ENCODE measurements at places on chromosomes 4 and X.

DNA sequence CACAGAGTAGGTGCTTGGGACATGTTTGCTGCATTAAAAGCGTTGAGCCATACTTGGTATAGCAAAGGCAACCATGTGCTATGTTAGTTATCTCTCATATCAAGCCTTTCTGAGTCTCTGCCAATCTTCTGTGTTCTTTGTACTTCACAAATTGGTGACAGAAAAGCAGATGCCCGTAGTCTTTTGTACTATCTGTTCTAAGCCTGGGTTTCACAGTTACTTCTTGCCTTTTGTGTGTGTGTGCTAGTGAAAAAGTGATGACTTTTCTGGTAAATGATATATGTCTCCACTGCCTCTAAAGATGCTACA is 16.1 kb upstream of the KLHL2 start:
- DNase-seq, result no peak

DNA sequence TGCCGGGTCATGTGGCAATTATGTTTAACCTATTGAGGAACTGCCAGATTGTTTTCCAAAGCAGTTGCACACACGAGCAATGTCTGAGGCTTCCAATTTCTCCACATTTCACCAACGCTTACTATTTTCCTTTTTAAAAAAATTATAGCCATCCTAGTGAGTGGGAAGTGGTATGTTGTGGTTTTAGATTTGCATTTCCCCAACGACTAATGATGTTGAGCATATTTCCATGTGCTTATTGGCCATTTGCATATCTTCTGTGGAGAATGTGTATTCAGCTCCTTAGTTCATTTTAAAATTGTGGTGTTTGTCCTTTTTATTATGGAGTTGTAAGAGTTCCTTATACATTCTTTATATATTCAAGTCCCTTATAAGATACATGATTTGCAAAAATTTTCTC is 60.2 kb downstream of the MTMR1 start:
- DNase-seq, result no peak

DNA sequence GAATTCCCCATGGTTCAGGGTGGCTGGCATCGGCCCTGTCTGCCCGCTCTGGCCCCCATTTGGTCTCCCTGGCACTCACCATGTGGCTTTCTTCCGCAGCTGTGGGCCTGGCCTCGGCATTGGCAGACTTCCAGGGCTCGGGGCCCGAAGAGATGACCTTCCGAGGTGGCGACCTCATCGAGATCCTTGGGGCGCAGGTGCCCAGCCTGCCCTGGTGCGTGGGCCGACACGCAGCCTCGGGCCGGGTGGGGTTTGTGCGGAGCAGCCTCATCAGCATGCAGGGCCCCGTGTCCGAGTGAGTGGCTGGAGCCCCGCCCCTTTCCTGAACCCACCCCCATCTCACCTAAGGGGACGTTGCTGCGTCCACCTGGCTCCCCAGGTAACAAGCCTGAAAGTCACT is 20.1 kb downstream of the SH3TC1 start:
- DNase-seq, result no peak

DNA sequence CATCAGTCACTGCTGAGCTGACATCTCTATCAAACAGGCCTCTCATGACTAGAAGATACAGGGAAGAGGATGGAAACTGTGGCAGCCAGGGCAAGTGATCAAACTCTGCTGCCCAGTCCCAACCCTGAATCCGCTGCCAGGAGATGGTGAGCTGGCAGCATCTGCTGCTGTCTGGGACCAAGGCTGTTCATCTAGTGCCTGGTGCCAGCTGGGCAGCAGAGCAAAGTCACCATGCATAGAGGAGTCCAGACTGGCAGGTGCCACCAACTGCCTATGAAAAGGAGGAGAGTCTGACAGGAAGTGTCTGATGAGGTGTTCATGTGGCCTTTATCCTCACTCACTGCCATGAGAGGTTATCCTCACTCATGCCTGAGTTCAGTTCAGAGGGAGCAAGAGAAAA is 518.9 kb downstream of the MID1IP1 start:
- no peak for DNase-seq

DNA sequence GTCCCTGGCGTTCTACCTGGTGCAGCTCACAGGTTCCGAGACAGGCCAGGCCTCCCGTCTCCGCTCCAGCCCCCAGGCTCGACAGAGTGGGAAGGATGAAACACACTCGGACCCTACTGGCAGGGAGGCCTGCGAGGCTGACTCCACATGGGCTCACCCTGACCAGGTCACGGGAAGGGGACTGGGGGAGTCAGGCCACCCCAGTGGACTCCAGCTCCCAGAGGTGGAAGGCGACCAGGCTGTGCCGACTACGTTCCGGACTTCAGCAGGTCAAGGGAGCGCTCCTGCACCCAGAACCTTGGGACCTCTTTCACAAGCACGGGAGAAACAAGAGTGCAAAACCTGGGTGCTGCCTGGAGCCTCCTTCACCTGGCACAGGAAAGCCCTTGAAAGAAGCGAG is 4.6 kb upstream of the IRAK1 start:
- DNase-seq, result no peak
